ENCODE measurements at places on chromosomes 1 and 21. TPM values are rescaled to one million over a fixed set of nuclear protein-coding genes. Genes with fewer than 3 reads are reported as not detected.
A peak's percentile ranks its signal among the peaks of the same experiment; 100 is the strongest.

- H3K27ac ChIP-seq, result no peak overlapping the region
- H3K4me3 ChIP-seq, result peak overlapping the region; percentile 38
- peaks cover 62% of the 10 kb centered on the region for H3K27me3 ChIP-seq
- DNase-seq, result no peak
- no peaks in the 10 kb centered on the region for H3K36me3 ChIP-seq
These were observed 866 bp upstream of the WNT2B start for GRCh38 chr1:112507921-112508277.

The NBPF4 gene
- not detected for total RNA-seq

The ZNF593OS gene
- total RNA-seq, result not detected

The SRM gene
- 32.1 TPM for total RNA-seq

The HES2 gene
- not detected for total RNA-seq

DNA sequence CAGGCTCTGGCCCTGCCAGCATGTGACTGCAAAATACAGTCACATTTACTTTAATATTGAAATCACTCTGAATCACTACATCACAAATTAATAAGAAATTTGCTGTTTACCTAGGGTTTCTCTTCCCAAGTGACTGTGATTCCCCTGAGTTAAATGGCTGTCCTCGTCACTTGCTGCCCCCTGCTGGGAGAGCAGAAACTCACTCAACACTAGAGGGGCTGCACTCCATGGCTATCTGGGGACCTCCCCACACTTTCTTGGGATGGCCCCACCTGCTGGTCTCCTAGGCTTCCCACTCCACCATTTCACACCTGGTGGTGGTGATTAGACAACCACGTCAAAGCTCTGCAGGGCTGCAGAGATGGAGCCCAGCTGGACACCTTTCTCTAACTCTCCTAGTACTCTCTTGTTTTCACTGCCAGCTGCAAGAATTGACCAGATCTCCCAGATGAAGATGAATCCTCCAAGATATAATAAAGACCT, 63.4 kb downstream of the CD2 start:
- no peaks in the 10 kb centered on the region for H3K27me3 ChIP-seq
- no peak for DNase-seq
- H3K36me3 ChIP-seq, result no peaks in the 10 kb centered on the region
- no peaks in the 10 kb centered on the region for H3K4me1 ChIP-seq
- no peak overlapping the region for H3K27ac ChIP-seq

DNA sequence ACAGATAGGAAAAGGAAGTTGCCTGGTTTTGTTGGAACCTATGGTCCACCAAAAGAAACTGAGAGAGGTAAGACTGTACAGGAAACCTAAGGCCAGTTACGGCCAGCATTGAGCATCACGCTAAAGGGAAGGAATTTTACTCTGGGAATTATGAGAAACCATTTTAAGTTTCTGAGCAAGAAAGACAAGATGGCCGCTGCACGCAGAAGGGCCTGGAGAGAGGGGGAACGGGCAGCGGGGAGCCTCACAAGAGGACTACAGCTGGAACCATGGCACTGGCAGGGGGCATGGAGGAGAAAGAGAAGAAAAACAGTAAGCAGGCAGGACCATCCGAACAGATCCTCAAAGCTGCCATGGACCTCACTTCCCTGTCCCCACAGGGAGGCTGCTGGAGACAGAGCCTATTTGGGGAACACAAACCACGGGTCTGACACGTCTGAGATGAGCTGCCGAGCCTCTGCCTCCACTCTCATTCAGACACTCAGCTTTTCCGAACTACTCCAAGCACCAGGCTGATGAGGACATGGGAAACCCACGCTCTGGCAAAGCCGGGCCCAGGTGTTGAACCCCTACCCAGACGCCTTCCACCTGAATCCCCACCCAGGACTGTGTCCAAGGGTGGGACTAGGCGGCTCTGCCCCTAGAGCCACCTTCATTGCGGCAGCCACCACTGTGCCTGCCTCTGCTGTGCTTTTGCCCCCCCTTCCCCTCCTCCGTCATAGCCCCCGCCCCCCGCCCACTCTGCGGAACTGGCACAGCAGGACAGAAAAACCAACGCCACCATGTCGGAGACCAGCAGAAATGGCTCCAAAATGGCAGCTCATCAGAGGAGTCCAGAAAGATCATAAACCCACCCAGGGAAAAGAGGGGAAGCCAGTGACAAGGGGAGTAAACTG, 69.0 kb downstream of the CD46 start:
- H3K27ac ChIP-seq, result peak overlapping the region; percentile 91
- DNase-seq, result peak; percentile 67
- H3K36me3 ChIP-seq, result peaks cover 28% of the 10 kb centered on the region
- H3K4me3 ChIP-seq, result peak overlapping the region; percentile 71
- H3K27me3 ChIP-seq, result no peaks in the 10 kb centered on the region
- peaks cover 82% of the 10 kb centered on the region for H3K4me1 ChIP-seq

GRCh38 chr1:199821029-199821779, 206.3 kb upstream of the NR5A2 start:
- no peaks in the 10 kb centered on the region for H3K27me3 ChIP-seq
- H3K4me1 ChIP-seq, result no peaks in the 10 kb centered on the region
- no peak overlapping the region for H3K27ac ChIP-seq
- H3K36me3 ChIP-seq, result no peaks in the 10 kb centered on the region
- H3K4me3 ChIP-seq, result no peak overlapping the region

The HSD3B2 gene
- not detected for total RNA-seq

- H3K4me1 ChIP-seq, result no peaks in the 10 kb centered on the region
- no peaks in the 10 kb centered on the region for H3K36me3 ChIP-seq
- no peak overlapping the region for H3K27ac ChIP-seq
These were observed 45.2 kb downstream of the CLEC20A start for GRCh38 chr1:178451529-178451928.

The CDCP2 gene
- total RNA-seq, result not detected

DNA sequence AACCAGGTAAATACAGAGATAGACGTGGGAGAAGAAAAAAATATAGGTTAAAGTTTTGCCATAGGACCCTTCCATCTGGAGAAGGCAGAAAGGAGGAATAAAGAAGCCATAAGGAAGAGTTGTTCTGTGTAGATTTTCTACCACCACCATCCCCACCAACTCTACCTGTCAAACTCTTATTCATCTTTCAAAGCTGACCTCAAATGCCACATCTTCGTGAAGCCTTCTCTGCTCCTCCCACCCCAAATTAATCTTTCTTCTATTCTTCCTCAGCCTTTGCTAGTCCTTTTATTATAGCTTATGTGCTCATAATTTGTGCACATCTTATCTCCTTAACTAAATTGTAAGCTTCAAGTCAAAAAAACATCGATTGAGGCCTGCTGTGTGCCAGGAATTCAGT, 1.3 kb upstream of the NECTIN4 start:
- H3K36me3 ChIP-seq, result no peaks in the 10 kb centered on the region
- H3K4me3 ChIP-seq, result no peak overlapping the region
- H3K4me1 ChIP-seq, result no peaks in the 10 kb centered on the region
- no peak overlapping the region for H3K27ac ChIP-seq
- DNase-seq, result no peak

The SYCP1 gene
- total RNA-seq, result not detected

DNA sequence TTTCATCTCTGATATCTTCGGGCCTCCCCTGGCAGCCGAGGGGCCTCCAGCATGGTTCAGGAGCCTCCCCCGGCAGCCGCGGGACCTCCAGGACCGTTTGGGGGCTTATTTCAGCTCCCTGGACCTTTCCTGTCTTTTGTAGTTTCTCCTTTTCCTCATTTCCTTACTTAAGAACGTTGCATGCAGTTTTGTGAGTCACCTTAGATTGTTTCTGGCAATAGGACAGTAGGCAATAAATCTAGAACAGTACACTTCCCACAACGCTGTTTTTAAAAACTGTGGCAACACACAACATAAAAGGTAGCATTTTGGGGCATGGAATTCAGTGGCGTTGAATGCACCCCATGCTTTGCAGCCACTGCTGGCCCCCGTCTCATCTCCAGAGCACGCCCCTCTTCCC, 24.4 kb downstream of the FAAP20 start:
- no peaks in the 10 kb centered on the region for H3K4me1 ChIP-seq
- H3K27ac ChIP-seq, result no peak overlapping the region
- no peaks in the 10 kb centered on the region for H3K36me3 ChIP-seq
- no peak overlapping the region for H3K4me3 ChIP-seq
- no peak for DNase-seq

The S100A8 gene
- 103 TPM for total RNA-seq

The SMYD2 gene
- 19.9 TPM for total RNA-seq

GRCh38 chr1:233780049-233780448, 124.4 kb upstream of the SLC35F3 start:
- no peak overlapping the region for H3K4me3 ChIP-seq
- no peaks in the 10 kb centered on the region for H3K4me1 ChIP-seq
- DNase-seq, result no peak
- H3K36me3 ChIP-seq, result no peaks in the 10 kb centered on the region
- no peaks in the 10 kb centered on the region for H3K27me3 ChIP-seq

DNA sequence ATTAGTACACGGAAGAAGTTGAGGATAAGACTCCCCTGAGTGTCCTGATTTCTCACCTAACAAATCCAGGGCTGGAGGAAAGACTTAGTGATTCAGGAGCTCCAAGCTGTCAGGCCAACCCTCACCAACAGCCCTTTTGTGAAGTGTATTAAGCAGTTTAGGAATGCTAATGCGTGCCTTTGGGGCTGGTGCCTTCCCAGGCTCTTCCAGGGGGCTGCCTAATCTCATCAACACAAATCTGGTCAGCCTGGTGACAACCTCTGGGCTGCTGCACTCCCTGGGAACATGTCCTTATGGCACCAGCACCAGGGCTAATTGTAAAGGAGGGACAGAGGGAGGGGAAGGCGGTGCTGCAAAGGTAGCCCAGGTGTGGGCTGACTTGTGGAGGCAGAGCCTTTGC, 15.5 kb downstream of the CSMD2 start:
- no peak for DNase-seq
- no peaks in the 10 kb centered on the region for H3K27me3 ChIP-seq
- H3K4me1 ChIP-seq, result no peaks in the 10 kb centered on the region
- H3K36me3 ChIP-seq, result no peaks in the 10 kb centered on the region
- H3K4me3 ChIP-seq, result no peak overlapping the region

The ACOT11 gene
- 30.5 TPM for total RNA-seq

The HIVEP3 gene
- 3.1 TPM for total RNA-seq

DNA sequence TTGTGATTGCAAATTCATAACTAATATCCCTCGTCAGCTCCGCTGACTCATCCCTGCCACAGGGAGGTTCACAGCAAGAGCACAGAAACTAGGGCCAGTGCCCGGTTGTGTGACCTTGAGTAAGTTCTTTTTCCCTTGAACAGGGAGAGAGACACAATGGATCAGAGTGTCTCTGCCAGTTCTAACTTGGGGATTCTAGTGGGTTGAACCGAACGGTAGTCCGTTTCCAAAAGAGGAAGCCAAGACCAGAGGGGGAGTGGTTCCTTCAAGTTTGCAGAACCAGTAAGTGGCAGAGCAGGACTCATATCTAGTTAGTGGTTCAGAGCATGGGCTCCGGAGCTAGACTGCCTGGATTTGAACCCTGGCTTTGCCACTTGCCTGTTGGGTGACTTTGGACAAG, 4.9 kb upstream of the SHISA4 start:
- no peaks in the 10 kb centered on the region for H3K27me3 ChIP-seq
- H3K27ac ChIP-seq, result peak overlapping the region; percentile 41
- H3K4me1 ChIP-seq, result peaks cover 45% of the 10 kb centered on the region
- no peaks in the 10 kb centered on the region for H3K36me3 ChIP-seq
- H3K4me3 ChIP-seq, result no peak overlapping the region

The LCE1C gene
- not detected for total RNA-seq

- peak overlapping the region; percentile 64 for H3K4me3 ChIP-seq
- H3K36me3 ChIP-seq, result no peaks in the 10 kb centered on the region
- H3K27me3 ChIP-seq, result no peaks in the 10 kb centered on the region
- peaks cover 22% of the 10 kb centered on the region for H3K4me1 ChIP-seq
- H3K27ac ChIP-seq, result peak overlapping the region; percentile 97
These were observed 1.9 kb downstream of the SFN start for GRCh38 chr1:26864610-26865480.

The LRRC52 gene
- not detected for total RNA-seq

DNA sequence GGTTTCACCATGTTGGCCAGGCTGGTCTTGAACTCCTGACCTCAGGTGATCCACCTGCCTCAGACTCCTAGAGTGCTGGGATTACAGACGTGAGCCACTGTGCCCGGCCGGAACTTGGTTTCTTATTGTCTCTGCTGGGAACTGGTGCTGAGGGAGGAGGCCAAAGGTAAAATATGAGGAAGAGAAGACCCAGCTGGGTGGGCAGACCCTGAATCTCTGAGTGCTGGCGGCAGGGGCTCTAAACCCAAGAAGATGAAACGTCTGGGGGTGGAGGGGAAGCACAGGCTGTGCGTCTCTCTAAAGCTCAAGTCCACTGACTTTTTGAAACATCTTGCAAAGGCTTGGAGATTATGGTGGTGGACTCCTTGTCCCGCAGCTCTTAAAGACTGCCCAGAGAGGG, 82.0 kb upstream of the TLR5 start:
- no peaks in the 10 kb centered on the region for H3K36me3 ChIP-seq
- no peaks in the 10 kb centered on the region for H3K4me1 ChIP-seq
- no peak for DNase-seq
- no peaks in the 10 kb centered on the region for H3K27me3 ChIP-seq

DNA sequence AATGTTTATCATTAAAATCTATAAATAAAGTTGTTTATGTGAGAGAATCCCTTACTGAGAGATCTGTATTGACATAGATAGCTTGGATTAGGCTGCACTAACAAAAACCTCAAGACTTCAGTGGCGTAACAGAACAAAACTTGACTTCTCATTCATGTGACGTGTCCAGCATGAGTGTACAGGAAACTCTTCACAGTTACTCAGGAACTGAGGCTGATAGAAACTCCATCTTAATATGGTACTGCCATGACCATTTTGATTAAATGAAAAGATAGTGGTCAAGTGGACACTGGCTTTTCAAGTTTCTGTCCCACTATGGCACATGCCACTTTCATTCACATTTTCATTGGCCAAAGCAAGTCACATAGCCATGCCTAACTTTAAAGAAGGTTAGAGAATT, 3.7 kb downstream of the ST3GAL3 start:
- H3K4me3 ChIP-seq, result no peak overlapping the region
- H3K4me1 ChIP-seq, result no peaks in the 10 kb centered on the region
- H3K27me3 ChIP-seq, result no peaks in the 10 kb centered on the region
- no peaks in the 10 kb centered on the region for H3K36me3 ChIP-seq
- no peak overlapping the region for H3K27ac ChIP-seq

DNA sequence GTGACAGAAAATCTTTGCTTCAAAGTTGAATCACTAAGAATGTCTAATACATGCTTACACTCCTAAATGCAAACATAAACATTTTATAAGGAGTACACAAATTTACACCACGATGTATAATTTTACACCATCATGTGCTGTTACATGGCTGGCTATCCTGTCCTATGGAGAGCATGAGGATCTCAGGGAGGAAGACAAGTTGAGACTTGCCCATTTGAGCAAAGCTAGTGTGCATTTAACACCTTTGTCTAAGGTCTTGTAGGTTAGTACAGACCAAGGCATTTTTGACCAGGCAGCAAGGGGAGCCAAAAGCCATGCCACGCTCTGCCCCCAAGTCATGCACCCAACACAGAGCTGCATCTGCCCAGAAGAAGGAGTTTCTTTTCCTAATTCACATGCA, 14.5 kb upstream of the COG2 start:
- no peaks in the 10 kb centered on the region for H3K27me3 ChIP-seq
- H3K27ac ChIP-seq, result no peak overlapping the region
- no peaks in the 10 kb centered on the region for H3K4me1 ChIP-seq
- no peak overlapping the region for H3K4me3 ChIP-seq

DNA sequence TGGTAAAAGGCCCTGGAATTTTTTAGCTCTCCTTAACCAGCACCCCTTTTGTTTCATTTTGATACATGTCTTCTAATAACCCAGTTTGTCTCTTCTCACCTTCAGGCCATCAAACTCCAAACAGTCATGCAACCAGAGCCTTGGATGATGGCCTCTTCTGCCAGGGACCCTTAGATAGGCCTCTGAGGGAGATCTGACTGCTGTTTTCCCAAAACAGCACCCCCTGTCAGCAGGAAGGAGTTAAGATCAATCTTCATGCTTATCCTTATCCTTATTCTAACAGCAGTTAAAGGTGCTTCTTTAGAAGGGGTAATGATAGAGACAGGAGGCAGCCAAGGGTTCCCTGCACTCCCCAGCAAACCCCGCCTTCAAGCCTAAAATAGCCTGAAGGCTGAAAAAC, 49.5 kb upstream of the VANGL1 start:
- H3K36me3 ChIP-seq, result no peaks in the 10 kb centered on the region
- no peak overlapping the region for H3K4me3 ChIP-seq
- H3K4me1 ChIP-seq, result peaks cover 4% of the 10 kb centered on the region
